Stimulated activated CD8-positive, alpha-beta memory T cell treated with anti-CD3 and anti-CD28 coated beads, Interleukin-15, amount 100 ng/mL, for 48 hours (primary cell): ENCODE measurements at places on chromosomes 6 and 20.

GRCh38 chr6:42569102-42570028 is 5.5 kb downstream of the UBR2 start:
- no peak for DNase-seq

GRCh38 chr6:90003069-90003795 is 109.0 kb downstream of the GJA10 start:
- no peak for DNase-seq

DNA sequence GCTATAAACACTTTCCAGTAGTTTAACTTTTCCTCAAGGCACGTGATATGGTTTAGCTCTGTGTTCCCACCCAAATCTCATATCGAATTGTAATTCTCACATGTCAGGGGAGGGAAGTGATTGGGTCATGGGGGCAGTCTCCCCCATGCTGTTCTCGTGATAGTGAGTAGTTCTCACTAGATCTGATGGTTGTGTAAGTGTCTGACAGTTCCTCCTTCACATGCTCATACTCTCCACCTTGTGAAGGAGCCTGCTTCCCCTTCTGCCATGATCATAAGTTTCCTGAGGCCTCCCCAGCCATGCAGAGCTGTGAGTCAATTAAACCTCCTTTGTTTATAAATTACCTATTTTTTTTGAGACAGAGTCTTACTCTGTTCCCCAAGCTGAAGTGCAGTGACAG is 127.9 kb downstream of the DTNBP1 start:
- no peak for DNase-seq

DNA sequence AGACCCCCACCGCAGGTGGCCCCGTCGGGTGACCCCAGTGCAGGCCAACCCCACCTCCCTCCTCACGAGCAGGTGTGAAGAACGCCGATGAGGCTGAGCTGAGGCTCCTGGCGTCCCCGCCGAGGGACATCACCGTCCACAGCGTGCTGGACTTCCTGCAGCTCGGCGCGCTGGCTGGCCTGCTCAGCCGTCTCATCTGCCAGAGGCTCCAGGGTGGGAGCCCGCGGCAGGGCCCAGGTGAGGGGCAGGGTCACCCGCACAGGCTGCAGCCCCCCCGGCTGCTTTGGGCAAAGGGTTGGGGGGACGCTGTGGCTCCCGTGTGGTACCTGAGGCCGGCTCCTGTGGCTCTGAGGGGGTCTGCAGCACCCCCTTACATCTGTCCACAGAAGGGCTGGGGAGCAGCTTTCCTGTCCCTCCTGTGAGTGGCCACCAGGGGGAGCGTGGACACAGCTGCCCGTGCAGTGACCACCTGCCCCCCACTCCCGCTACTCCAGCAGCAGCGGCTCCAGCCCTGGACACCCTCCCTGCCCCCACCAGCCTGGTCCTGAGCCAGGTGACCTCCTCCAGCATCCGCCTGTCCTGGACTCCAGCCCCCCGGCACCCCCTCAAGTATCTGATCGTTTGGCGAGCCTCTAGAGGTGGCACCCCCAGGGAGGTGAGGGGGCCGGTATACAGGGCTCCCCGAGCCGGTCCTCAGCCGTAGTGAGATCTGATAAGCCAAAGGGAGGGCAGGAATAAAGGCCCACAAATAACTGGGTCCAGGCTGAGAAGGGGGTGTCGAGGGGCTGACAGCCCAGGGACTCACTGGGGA is 16.5 kb downstream of the COL20A1 start:
- peak; percentile 15 for DNase-seq
